Activated CD8-positive, alpha-beta T cell treated with anti-CD3 and anti-CD28 coated beads, Interleukin-2, amount 10 ng/mL, durations not matched to agents 7 days and 5 days (primary cell): ENCODE measurements at places on chromosomes 4 and X. TPM values are rescaled to one million over a fixed set of nuclear protein-coding genes. Genes with fewer than 3 reads are reported as not detected.
A peak's percentile ranks its signal among the peaks of the same experiment; 100 is the strongest.

GRCh38 chr4:145290955-145291354, 110.6 kb upstream of the OTUD4 start:
- no peak for DNase-seq

DNA sequence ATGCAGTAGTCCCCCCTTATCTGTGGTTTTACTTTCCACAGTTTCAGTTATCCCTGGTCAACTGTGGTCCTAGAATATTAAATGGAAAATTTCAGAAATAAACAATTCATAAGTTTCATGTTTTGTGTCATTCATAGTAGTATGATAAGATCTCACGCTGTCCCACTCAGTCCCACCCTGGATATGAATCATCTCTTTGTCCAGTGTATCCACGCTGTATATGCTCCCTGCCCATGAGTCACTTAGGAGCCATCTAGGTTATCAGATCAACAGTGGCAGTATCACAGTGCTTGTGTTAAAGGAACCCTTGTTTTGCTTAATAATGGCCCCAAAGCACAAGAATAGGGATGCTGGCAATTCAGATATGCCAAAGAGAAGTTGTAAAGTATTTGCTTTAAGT, 16.2 kb upstream of the SYTL4 start:
- no peak for DNase-seq

DNA sequence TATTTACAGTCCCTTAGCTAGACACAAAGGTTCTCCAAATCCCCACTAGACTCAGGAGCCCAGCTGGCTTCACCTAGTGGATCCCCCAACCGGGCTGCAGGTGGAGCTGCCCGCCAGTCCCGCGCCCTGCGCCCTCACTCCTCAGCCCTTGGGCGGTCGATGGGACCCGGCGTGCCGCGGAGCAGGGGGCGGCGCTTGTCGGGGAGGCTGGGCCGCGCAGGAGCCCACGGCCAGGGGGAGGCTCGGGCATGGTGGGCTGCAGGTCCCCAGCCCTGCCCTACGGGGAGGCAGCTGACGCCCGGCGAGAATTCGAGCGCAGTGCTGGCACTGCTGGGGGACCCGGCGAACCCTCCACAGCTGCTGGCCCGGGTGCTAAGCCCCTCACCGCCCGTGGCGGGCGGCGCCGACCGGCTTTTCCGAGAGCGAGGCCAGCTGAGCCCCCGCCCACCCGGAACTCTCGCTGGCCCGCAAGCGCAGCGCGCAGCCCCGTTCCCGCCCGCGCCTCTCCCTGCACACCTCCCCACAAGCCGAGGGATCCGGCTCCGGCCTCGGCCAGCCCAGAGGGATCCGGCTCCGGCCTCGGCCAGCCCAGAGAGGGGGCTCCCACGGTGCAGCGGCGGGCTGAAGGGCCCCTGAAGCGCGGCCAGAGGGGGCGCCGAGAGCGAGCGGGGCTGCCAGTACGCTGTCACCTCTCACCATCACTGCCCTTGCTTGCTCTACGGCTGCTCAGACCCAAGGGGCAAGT, 39.4 kb downstream of the WFS1 start:
- DNase-seq, result no peak

GRCh38 chrX:2793752-2794151, 35.0 kb upstream of the GYG2 start:
- DNase-seq, result no peak

DNA sequence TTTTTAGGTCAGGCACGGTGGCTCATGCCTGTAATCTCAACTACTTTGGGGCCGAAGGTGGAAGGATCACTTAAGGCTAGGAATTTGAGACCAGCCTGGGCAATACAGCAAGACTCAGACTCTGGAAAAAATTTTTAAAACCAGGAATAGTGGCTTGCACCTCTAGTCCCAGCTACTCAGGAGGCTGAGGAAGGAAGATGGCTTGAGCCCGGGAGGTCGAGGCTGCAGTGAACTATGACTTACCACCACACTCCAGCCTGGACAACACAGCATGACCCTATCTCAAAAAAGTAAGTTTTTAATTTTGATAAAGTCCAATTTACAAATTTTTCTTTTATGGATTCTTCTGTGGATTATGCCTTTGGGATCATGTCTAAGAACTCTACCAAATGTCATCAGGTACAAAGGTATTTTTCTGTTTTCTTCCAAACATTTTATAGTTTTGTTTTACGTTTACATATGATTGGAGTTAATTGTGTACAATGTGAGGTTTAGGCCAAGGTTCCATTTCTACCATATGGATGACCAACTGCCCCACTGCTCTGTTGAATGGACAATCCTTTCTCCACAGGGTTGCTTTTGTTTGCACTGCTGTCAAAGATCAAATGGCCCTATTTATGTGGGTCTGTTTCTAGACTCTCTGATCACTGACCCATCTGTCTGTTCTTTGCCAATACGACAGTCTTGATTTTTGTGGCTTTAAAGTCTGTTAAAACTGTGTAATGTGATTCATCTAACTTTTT, 48.2 kb downstream of the CPLX1 start:
- DNase-seq, result no peak

FGFBP2 gene
- 12.0 TPM for total RNA-seq

DNA sequence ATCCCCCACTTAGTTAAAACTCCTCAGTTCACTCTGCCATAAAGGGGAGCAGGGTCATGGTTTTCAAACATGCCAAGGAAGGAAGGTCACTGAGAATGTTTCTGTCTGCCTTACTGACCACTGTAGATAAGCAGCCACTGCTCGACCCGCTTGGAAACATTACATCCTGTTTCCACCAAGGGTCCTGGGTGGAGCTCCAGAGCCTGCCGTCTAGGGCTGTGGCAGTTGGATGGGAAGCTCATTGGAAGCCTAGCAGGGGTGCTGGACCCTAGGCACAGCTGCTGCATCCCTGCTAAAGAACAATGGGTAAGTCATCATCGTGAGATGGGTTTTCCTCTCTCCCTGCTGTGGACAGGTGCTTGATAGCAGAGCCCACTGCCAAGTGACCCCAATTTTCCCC, 76.0 kb upstream of the SRD5A3 start:
- DNase-seq, result no peak

GRCh38 chrX:70398899-70399298, 24.2 kb upstream of the GDPD2 start:
- DNase-seq, result peak; percentile 21

DNA sequence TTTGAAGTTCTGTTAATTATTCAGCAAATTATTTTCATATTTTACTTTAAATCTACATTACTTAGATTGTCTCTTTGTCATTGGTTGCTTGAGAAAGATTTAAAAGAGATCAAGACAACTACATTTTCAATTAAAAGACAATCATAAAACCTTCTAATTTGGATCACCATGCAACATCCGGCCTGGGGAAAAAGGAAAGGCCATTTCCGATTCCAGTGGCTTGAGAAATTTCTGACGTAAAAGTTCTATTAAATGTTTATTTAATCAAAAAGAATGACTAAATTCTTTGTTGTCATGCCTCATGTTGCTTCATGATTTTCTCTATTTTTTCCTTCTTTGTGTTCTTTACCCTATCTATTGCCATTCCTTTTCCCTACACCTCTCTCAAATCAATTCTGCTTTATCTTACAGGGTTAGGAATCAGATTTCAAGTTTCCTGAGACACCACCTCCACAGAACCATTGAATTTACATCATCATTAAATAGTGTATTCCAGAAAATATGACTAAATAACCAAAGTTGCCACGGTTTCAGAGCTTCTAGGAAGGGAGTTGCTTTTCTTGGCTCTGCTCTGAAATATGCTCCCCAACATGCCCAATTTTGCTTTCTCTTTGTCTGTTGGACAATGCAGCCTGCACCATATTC, 124.6 kb upstream of the ACSL4 start:
- DNase-seq, result no peak

GRCh38 chr4:173037242-173037641, 131.4 kb upstream of the GALNT7 start:
- no peak for DNase-seq

SASH3 gene
- total RNA-seq, result 286 TPM

- no peak for DNase-seq
Observed at GRCh38 chrX:76453737-76454406, 26.4 kb downstream of the MAGEE1 start.

CDS1 gene
- not detected for total RNA-seq
